Astrocyte (in vitro differentiated cells and primary cell): ENCODE measurements at places on chromosomes 16 and 17.

DNA sequence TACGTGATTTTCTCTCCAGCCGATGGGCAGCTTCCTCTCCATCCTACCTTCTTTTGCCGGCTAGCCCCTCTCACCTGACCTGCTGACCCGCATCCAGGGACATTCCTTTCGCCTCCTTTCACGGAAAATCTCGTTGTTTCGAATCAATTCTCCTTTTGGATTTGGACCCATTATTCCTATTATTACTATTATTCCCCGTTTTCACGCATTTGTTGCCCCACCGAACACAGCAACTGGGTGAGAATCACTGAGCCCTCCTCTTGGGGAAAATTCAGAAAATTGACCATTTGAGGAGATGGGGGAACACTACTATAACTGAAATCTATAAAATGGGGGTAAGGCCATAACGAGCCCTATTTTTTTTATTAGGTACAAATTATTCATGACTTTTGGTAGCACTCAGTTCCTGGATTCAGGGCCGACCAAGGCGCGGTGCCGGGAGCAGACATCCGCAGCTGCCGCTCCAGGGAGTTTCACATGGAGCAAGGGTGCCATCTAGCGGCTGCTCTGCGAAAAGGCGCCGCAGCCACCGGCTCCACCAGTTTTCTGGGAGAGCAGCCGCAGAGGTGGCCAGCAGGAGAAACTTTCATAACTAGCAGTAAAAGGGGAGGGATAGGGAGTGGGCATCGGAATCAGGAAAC is 3.3 kb upstream of the HOXB8 start:
- DNase-seq = peak; percentile 38

DNA sequence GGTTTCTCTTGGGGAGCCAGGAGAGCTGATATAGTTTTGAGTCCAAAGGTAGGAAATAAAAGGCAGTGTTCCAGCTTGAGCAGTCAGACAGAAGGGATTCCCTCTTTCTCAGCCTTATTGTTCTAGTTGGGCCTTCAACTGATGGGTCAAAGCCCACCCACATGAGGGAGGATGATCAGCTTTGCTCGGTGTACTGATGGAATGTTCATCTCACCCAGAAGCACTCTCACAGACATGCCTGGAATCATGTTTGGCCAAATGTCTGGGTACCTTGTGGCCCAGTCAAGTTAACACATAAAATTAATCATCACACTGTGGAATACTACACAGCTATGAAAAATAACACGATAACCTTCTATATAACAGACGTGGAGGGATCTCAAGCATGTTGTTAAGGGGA is 23.1 kb upstream of the KCNG4 start:
- DNase-seq = no peak

GRCh38 chr17:9330141-9330540 is 245.5 kb downstream of the STX8 start:
- no peak for DNase-seq

DNA sequence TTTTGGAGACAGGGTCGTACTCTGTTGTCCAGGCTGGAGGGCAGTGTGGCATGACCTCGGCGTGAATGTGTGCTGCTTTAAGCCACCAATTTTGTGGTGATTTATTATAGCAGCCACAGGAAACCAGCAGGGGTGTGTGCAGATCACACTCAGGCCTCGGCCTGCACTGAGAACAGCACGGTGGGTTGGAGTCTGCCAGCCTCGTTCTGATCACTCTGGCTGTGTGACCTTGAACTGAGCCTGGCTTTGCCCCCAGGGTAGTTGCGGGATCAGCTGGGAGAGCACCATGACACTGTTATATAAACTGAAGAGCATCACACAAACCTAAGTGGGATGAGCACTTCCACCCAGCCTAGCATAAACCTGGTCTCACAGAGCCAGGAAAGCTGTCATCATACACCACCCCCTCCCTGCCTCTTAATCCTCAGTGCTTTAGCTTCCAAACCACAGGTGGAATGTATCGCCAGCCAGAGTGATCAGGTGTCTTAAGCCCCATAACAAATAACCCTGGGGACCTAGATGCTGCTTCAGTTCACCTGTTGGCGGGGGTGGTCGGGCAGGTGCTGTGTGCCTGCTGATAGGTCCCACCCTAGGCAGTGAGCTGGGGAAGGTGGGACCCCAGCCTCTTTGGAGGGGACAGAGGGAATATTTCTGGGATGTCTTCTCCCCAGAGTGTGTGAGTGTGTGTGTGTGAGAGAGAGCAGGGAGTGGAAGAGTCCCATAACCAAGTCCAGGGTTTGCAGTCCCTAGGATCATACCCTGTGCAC is 28.6 kb upstream of the NDRG4 start:
- no peak for DNase-seq

DNA sequence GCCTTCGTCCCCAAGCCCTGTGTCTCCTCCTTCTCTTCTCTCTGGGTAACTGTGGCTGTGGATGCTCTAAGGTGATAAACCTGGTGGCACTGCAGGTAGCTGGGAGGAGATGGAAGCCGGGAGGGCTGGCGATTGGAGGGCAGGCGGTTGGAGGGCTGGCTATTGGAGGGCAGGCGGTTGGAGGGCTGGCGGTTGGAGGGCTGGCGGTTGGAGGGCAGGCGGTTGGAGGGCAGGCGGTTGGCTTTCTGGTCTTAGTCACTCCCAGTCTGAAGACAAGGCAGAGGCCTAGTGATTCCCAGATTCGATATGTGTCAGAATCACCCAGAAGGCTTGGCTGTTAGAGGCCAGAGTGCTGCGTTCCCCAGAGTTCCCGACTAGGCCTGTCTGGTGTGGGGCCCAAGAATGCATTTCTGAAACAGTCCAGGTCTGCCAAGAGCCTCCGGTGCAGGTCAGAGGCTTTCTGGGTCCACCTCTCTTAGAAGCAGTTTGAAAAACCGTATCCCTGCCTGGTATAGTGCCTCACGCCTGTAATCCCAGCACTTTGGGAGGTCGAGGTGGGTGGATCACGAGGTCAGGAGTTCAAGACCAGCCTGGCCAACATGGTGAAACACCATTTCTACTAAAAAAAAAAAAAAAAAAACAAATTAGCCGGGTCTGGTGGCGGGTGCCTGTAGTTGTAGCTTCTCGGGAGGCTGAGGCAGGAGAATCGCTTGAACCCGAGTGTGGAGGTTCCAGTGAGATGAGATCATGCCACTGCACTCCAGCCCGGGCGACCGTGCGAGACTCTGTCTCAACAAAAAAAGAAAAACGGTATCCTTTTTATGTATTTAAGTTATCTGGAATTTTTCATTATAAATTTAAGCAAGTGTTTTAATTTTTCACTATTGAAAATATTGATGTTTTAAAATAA is 59.7 kb downstream of the WDR45B start:
- DNase-seq = no peak

GRCh38 chr16:31141489-31142108 is 6.1 kb upstream of the PRSS8 start:
- DNase-seq = peak; percentile 68

GRCh38 chr17:72150632-72151460 is 30.0 kb downstream of the SOX9 start:
- DNase-seq = peak; percentile 45

- peak; percentile 85 for DNase-seq
Measured at GRCh38 chr17:47225436-47225858, 16.3 kb downstream of the MYL4 start.

DNA sequence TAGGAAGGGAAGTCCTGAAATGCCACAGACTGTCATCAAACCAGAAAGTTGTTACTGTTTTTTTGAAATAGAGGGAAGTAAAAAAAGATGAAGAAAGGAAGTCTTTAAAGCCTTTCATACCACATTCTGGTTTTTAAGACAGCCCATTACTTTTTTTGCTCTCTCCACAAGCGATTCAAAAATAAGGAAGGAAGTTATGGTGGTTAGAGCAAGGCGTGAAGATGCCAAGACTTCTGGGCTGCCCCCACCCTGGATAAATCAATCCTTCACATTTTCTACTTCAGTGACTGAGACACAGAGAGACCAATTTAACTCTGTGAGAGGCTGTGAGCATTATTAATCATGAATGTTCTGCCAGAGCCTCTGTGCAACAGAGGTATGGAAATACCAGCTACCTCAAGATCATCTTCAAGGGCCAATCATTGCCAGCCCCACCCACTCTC is 82.3 kb upstream of the BCAR1 start:
- DNase-seq = peak; percentile 23

- peak; percentile 60 for DNase-seq
Measured at GRCh38 chr17:46192439-46193150, 634 bp downstream of the KANSL1 start.

DNA sequence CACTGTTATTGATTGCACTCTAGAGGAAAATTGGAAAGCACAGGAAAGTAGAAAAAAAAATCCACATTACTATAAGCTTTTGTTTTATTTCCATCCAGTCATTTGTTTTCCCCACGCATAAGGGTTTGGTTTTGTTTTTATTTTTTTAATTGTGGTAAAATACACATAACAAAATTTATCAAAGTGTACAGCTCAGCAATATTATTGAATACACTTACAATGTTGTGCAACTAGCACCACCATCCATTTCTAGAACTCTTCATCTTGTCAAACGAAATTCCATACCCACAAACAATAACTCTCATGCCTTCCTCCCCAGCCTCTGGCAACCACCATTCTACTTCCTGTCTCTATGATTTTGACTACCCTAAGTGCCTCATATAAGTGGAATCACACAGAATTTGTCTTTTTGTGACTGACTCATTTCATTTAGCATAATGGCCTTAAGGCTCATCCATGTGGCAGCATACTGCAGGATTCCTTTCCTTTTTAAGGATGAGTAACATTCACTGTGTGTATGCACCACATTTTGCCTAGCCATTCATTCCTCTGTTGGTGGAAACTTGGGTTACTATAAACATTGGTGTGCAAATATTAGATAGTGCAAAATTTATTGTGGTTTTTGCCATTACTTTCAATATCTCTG is 11.1 kb downstream of the SPPL2C start:
- DNase-seq = no peak

GRCh38 chr17:72311004-72311403 is 190.2 kb downstream of the SOX9 start:
- no peak for DNase-seq

DNA sequence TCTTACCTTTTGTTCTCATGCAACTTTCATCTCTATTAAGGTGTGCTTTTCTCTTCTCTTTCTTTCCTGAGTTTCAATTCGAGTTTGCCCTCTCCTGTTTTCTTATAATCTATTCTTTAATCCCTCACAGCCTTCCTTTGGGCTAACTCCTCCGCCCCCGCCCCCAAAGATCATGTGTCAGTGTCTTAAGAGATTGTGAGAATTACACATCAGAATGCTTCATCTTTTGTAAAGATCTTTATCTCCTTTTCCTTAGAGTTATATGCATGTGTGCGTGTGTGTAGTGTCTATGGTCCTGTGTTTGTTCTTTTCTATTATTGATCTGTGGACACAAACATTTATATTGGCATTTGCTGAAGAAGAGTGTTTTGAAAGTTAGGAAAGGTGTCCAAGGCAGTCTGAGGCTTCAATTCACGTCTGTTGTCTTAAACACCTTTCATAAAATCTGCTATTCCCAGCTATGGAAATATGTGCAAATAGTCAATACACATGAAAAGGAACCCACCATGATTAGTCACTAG is 6.1 kb upstream of the ALDH3A2 start:
- no peak for DNase-seq
